ENCODE measurements at places on chromosomes 12 and 14.

GRCh38 chr12:46981622-46982021 is 97.8 kb upstream of the PCED1B start:
- no peak for DNase-seq

- no peak for DNase-seq
Measured at GRCh38 chr12:14913381-14913781, 25.0 kb downstream of the ERP27 start.

- no peak for DNase-seq
Measured at GRCh38 chr12:58412461-58413060, 471.2 kb downstream of the ATP23 start.

DNA sequence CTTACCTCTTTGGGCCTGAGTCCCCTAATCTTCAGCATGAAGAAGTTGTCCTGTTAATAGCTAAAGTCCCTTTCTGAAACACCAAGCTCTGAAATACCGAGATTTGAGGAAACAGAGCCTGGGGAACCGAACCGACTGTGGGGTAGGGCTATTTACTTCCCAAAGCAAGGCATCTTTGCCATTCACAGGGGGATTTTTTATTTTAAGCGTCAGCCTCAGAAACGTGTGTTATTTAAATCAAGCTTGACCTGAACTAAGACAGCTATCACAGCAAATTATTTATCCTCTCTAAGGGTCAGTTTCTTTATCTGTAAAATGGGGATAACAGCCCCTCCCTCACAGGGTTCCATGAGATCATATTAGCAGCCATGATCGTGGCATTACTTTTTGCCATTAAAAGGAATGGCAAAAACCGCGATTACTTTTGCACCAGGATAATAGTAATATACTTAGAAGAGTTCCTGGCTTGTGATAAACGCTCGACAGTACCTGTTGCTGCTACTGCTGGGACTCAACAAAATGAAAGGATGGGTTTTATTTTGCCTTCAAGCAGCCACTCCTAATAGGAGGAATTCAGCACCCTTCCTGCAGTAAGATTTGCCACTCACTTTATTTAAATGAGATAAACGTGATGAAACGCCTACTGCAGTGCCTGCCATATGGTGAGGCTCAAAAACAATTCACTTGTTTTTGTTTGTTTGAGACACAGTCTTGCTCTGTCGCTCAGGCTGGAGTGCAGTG is 1.3 kb upstream of the CORO1C start:
- DNase-seq: no peak

DNA sequence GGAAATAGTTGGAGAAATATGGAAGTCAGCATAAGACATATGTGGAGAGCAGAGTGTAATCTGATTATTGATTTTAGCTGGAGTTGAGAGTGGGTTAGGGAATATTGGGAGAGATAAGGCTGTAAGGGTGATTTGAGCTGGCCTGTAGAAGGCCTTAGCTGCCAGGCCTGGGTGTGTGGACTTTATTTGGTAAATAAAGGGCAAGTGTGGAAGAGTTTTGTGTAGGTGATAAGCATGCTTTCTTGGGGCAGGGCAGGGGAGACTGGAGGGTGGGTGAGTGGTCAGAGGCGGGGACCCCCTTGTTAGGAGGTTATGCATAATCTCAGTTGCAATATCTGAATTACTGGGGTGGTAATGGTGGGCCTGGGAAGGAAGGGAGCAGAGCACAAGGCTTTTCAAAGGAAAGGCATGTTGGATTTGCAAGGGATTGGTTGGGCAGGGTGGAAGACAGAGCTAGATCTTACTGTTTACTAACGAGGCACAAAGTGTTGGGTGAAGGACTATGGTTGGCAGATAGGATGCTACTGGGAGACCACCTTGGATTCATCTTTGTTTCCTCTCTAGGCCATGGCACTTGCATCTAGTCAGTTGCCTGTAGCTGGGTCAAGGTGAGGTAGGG is 5.5 kb downstream of the KHNYN start:
- no peak for DNase-seq

DNA sequence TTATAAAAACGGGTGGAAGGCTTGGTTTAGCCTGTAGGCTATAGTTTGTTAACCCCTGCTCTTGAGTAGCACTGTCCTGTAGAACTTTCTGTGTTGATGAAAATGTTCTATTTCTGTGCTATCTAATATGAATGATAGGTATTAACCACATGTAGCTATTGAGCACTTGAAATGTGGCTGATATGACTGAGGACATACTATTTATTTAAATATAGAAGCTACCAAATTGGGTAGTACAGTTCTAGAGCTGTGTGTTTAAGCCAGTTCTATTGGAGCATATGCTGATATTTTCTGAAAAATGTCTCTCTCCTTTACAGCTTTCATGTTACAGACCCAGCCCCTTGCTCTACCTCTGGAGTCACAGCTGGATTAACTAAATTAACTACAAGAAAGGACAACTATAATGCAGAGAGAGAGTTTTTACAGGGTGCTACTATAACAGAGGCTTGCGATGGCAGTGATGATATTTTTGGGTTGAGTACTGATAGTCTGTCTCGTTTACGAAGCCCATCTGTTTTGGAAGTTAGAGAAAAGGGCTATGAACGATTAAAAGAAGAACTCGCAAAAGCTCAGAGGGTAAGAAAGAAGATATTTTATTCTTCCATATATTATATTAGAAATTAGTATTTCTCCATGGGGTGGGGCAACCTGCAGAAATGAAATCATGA is 17.6 kb downstream of the RAB3IP start:
- DNase-seq: no peak

GRCh38 chr12:55831447-55831815 is 2.0 kb upstream of the DNAJC14 start:
- DNase-seq: peak; percentile 11

DNA sequence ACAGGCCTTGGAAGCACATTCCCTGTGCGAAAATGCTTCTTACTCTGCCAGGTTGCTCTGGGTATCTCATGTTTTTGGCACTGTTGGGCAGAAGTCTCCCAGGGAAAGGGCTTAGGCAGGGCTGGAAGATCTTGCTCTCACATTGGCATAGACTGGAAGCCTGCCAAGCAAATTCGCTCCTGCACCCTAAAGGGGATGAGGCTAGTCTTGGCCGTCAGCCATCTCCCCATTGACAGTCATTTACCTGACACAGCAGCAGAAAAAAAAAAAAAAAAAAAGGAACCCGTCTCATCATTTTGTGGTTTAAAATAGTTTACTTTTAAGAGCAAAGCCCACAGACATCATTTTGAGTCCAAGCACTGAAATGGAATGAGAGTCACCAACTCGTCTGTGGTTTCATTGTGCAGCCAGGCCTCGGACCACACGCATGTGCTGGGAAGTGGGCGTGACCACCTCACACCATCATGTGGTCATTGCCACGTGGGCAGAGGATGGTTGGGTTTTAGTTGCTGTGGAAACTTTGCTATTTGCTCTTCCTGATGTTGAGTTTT is 84.8 kb downstream of the NRXN3 start:
- DNase-seq: no peak

DNA sequence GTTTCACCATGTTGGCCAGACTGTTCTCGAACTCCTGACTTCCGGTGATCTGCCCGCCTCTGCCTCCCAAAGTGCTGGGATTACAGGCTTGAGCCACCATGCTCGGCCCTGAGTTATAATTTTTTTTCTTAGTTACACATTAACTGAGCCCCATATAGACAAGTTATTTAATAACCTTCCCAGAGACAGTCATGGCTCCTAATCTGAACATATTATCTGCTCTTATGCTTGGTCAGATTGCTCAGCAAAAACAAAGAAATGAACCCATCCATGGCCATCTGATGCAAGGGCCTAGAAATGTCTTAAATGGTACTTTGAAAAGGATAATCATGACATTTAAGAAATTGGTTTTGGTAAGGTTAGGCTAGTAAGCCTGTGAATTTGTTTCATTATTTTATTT is 13.0 kb downstream of the SAMD15 start:
- no peak for DNase-seq

DNA sequence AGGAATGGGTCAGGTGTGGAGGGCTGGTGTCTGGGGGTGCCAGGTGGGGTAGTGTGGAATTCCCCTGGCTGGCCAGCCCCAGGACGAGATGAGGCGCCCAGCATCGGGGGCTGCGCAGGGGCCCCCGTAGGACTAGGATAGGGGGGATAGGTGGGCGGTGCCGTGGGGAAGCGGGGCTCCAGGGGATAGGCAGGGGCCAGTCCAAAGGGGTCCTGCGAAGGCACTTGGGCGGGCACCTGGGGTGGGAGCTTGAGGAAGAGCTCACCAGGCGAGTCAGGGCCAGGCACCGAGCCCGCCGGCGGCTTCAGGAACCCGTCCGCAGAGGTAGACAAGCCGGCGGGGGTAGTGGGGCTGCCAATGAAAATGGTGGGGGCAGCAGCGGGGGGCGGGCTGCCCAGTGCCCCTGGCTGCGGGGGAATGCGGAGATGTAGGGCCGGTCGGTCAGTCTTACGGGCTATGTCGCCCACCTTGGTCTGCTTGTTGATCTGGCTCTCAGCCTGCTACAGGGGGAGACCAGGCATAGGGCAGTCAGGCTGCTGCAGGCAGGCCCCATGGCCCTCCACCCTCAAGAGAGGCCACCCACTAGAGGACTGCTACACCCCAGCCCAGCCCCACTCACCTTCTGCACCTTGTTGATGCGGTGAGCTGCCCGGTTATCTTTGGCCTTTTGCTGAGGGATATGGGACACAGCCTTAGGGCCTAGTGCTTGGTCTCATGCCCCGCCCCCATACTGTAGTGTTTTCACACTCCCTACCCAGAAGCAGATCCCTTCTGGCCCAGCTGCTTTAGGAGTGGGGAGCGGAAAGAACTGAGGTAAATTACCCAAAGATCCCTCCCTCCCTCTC is 19.3 kb downstream of the KMT2D start:
- DNase-seq: no peak

DNA sequence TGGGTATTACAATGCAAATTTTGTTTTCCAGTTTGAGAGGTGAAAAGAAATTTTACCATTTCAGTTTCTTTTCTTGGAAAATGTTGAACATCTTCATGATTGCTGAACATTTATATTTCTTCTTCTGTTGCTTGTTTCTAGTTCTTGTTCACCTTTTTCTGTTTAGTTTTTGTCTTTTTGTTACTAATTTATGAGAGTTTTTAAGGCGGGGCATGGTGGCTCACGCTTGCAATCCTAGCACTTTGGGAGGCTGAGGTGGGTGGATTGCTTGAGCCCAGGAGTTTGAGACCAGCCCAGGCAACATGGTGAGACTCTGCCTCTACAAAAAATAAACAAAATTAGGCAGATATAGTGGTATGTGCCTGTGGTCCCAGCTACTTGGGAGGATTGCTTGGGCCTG is 10.7 kb downstream of the KIF5A start:
- DNase-seq: no peak

- DNase-seq: no peak
Measured at GRCh38 chr14:104314251-104314941, 176.0 kb downstream of the KIF26A start.

DNA sequence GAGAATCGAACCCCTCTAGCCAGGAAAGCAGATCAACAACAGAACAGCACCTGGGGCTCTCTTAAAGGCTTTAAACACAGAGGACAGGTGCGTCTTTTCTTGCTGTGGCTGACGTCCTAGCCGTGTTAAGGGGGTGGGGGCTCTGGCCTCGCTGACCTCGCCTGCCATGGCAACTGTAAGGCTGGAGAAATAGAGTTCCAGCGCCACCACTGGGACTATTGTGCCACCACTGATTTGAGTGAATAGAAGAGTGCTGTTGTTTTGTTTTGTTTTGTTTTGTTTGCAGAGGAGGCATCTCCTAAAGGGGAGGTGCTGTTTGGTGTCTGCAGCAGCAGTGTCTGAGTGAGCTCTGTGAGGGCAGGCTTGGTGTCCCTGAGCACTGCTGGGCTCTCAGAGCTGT is 34.2 kb upstream of the PRMT8 start:
- DNase-seq: no peak

GRCh38 chr12:128008341-128008740 is 258.6 kb upstream of the TMEM132C start:
- no peak for DNase-seq

DNA sequence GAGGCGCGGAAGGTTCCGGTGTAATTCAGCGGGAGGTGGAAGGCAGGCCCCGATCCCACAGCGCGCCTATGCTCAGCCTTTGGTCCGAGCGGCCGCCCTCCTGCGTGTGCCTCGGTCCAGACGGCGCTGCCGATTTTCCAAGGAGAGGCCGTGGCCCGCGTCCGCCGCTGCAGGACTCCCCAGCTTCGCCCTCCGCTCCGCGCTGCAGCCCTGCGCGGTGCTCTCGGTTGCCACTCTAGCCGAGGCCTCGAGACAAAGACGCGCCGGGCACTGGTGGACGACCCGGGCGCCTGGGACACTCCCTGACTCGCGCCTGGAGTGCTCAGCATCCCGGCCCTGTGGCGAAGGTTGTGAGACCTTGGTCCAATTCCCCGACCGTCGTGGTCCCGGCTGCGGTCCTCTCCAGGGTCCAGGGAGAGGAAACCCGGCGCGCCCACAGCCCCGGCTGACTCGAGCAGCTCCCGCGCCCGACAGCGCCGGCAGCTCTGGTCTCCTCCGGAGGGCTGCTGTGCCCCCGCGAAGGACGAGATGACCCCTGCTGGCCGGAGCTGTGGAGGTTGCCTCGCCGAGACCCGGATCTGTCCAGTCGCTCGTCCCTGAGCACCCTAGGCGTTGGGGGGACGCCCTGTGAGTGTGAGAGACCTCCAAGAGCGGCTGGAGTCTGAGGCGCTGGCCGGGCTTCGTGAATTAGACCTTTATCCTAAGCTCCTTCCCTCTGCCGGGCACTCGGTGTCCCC is 6.5 kb downstream of the HOXC12 start:
- no peak for DNase-seq

DNA sequence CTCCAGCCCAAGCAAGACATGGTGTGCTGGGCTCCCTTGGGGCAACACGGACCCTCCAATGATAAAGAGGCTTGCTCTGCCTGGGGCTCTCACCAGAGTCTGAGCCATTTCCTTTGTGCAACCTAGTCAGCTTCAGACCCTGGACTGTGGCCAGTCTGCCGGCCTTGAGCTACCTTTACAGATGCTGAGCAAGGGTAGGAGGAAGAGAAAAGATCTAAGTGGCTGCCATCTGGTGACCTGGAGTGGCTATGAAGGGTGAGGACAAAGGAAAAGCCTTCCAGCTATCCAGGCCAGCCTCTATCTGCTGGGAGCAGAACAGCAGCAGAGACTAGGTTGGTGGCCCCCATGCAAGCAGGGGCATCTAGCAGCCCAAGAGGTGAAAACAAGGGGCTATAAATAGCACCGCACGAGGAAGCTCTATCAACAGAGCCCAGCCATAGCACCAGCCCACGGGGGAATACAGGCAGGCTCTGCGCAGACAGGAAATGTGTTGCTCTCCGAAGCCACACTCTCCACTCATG is 230.1 kb downstream of the FOXN3 start:
- peak; percentile 25 for DNase-seq

GRCh38 chr14:64707661-64708060 is 3.4 kb downstream of the PLEKHG3 start:
- no peak for DNase-seq

GRCh38 chr12:7122811-7123769 is 5.6 kb downstream of the RBP5 start:
- no peak for DNase-seq

- peak; percentile 40 for DNase-seq
Measured at GRCh38 chr14:92135269-92135668, 13.5 kb downstream of the CPSF2 start.

GRCh38 chr14:68284333-68284732 is 464.8 kb downstream of the RAD51B start:
- DNase-seq: no peak

- DNase-seq: no peak
Measured at GRCh38 chr14:68546839-68547238, 246.0 kb downstream of the ZFP36L1 start.
